ENCODE measurements at places on chromosomes 16 and 17.
A peak's percentile ranks its signal among the peaks of the same experiment; 100 is the strongest.

DNA sequence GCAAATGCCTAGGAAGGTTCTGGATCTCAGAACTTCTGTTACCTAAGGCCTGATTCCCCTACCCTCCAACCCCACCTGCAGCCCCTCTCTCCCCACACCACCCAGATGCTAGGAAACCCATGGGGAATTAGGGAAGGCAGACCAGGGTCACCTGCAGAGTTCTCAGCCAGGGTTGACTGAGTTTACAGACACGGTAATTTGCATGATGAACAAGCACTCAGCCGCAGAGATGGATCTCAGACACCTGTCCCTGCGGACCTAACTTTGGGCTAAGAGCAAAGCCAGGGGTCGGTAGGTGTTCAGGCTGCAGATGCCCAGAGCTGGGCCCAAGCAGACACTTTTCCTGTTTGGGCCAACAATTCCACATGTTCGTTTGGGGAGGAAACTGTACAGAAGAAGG, 2.9 kb downstream of the ABI3 start:
- no peak for DNase-seq

DNA sequence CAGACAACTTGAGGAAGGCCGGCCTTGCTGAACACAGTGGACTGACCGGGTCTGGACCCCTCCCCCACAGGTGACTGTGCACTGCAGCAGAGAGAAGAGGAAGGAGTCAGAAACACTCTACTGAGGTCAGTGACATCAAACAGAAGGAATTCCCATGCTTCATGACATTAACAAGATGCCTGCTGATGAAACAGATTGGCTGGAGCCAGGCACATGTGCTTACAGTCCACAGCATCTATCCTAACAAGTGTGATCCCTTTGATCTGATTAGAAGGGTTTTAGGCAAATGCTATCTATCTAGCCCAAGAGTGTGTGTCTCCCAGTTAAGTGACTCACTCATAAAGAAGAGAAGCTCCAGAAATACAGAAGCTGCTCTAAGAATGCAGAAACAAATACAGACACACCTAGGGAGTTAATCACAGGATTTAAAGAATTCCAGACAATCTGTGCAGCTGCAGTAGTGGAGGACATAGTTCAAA, 90.2 kb downstream of the SYCE1L start:
- DNase-seq: no peak

GRCh38 chr17:56113486-56113885, 39.8 kb upstream of the ANKFN1 start:
- no peak for DNase-seq

DNA sequence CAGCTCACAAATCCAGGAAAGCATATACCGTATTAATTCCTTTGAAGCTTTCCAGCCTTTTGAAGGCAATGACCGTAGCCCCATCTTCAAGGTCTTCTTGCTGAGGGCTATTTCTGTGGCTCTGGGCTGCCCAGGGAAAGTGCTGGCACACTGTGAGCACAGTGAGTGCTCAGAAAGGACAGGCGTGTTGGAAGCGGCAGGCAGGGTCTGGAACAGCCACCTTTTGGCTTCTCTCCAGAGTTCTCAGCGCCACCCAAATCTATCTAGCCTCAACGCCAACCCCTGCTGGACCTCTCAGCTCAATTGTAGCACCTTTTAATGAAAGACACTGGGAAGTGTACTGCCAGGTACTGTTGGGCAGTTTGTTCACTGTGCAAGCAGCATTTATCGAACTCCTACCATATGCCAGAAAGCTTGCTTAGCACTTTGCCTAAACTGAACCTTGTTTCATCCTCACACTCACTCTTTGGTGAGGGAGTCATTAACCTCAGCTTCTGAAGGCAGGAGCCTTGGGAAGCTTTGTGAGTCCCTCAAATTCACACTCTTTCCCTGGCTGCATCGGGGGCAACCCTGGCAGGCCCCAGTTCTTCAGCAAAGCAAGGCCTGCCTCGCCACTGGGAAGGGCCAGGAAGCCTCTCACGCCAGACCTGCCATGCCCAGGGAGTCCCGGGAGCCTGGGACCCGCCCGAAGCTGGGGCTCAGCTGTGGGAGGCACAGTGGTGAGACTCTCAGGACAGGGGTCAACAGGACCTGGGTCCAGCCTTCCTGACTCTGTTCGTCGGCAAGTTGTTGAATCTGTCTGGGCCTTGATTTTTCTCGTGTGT, 13.5 kb upstream of the CIBAR2 start:
- DNase-seq: no peak

DNA sequence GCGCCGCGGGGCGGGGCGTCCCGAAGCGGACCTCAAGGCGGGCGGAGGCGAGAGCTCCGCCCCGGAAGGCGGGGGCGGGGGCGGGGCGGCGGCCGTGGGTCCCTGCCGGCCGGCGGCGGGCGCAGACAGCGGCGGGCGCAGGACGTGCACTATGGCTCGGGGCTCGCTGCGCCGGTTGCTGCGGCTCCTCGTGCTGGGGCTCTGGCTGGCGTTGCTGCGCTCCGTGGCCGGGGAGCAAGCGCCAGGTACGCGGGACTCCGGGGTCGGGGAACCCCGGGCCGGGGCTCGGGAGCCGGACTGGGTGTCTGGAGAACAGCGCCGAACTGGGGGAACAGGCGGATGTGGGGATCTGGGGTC, at the start of gene TNFRSF12A:
Gene TNFRSF12A (plus strand): TSS at position 122 of the 357 bp plus-strand sequence. CDS start 30 bp downstream, at position 152.
- peak; percentile 71 for DNase-seq

DNA sequence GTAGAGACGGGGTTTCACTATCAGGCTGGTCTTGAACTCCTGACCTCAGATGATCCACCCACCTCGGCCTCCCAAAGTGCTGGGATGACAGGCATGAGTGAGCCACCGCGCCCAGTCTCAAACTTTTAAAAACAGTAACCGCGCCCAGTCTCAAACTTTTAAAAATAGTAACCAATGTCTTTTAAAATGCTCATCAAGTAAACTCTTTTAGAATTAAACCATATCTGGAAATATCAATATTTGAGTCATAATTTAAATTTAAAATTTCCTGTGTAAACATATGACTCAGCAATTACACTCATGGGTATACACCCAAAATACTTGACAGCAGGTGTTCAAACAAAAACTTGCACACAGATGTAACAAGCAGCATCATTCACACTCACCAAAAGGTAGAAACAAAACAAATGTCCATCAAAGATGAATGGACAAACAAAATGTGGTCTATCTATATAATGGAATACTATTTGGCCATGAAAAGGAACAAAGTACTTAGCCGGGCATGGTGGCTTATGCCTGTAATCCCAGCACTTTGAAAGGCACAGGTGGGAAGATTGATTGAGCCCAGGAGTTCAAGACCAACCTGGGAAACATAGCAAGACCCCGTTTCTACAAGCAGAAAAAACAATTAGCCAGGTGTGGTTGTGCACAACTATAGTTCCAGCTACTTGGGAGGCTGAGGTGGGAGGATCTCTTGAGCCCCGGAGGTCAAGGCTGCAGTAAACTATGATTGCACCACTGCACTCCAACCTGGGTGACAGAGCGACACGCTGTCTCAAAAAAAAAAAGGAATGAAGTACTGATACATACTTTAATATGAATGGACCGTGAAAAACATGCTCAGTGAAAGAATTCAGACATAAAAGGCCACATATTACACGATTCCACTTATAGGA, 20.2 kb downstream of the ENPP7 start:
- no peak for DNase-seq

DNA sequence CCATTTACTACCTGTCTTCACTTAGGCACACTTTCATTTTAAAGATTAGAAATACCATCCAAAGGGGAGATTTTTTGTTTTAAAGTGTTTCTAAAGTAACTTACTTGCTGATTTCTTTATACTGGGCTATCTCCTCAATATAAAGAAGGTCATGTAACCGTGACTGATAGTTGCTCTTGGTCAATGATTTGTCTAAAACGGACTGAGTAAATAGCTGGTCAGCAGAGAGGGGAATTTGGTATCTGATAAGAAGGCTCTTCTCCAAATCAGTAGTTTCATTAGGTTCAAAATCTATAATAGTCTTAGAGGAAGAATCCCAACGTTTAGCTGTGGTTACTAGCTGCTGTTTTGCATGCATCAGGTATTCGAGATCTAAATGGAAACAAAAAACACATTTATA, 66.4 kb downstream of the HELZ start:
- DNase-seq: no peak

- no peak for DNase-seq
Measured at GRCh38 chr17:82457073-82457928, 1.2 kb upstream of the NARF start.

DNA sequence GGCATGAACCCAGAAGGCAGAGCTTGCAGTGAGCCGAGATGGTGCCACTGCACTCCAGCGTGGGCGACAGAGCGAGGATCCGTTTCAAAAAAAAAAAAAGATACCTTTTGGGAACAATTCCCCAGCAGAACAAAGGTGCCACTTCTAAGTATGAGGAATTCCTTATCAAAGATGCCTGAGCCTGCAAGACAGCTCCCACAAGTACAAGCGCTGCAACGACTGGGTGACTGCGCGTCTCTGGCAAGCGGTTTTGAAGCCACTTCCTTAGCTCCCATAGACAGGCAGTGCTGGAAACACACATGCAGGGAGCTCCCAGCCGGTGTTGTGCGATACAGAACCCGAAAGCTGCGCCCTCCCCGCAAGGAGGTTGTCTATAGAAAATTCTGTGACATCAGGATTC, 60.5 kb downstream of the ADCY9 start:
- DNase-seq: no peak

DNA sequence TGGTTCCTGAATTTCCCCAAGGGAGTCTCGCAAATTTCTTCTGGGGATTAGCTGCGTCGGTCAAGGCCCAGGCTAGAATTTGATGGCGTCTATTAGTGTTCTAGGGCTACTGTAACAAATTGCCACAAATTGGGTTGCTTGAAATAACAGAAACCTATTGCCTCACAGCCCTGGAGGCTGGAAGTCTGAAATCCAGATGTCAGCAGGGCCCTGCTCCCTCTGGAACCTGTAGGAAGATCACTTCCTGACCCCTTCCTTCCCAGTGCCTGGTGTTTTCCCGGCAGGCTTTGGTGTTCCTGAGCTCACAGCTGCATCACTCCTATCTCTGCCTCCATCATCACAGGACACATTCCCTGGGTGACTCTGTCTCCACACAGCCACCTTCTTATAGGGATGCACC, 24.4 kb downstream of the DHRS7C start:
- DNase-seq: no peak

DNA sequence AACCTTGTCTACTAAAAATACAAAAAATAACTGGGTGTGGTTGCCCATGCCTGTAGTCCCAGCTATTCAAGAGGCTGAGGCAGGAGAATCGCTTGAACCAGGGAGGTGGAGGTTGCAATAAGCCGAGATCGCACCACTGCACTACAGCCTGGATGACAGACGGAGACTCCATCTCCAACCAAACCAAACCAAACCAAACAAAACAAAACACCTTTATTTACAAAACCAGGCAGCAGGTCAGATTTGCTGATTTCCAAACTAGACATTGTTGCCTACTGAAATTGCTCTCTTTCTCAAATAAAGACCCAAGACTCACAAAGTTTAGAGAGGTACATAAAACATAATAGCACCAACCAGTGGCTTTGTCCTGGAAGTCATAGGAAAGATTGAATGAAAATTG, 5.7 kb upstream of the TMEM238L start:
- no peak for DNase-seq

DNA sequence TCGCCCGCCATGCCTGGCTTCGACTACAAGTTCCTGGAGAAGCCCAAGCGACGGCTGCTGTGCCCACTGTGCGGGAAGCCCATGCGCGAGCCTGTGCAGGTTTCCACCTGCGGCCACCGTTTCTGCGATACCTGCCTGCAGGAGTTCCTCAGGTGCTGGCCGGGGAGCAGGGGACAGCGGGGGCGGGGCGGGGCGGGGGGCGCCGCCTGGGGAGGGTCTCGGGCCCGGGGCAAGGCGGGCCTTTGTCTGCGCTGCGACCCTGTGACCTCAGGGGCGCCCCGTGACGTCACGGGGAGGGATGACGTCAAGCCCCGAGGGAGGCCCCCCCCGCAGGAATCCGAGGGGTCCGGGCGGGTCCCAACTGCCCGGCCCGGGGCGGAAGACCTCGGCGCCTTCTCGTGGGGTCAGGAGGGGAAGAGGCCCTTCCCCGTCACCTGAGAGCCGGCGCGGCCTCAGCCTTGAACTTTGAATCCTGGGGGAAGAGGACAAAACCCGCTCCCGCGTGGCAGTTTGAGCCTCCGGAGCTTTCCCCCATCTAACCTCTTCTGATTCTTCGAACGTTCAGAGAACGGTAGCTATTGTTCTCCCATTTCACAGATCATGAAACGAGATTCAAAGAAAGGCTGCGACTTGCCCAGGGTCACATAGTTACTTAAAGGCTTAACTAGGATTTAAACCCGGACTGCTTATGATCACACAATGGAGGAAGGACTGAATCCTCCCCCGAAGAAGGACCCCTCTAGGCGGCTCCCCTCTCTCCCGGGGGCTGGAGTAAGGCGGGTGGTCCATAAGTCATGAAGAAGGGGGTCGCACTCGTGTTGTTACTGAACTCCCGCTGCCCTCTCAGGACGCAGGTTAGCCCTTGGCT, 527 bp downstream of the TRAF4 start:
- DNase-seq: no peak
